ENCODE measurements at places on chromosomes 11 and 22.

- DNase-seq: no peak
Observed at GRCh38 chr11:46493791-46494190, 100.0 kb downstream of the AMBRA1 start.

DNA sequence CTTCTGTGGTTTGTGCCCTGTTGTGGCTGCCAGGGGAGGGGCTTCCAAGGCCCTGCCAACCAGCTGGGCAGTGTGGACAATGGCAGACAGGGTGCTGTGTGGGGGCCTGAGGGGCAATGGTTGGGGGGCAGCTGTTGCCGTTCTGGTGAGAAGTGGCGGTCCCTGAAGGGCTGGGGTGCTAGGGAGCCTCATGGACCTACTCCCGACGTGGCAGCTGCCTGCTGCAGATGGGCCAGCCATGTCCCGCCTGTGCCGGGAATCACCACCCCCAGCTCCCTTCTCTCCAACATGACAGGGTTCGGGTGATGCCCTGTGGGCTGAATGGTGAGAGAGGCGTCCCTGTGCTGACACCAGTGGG is 74.2 kb downstream of the KCNQ1 start:
- DNase-seq: no peak

GRCh38 chr11:131109790-131110189 is 193.5 kb upstream of the SNX19 start:
- DNase-seq: no peak

DNA sequence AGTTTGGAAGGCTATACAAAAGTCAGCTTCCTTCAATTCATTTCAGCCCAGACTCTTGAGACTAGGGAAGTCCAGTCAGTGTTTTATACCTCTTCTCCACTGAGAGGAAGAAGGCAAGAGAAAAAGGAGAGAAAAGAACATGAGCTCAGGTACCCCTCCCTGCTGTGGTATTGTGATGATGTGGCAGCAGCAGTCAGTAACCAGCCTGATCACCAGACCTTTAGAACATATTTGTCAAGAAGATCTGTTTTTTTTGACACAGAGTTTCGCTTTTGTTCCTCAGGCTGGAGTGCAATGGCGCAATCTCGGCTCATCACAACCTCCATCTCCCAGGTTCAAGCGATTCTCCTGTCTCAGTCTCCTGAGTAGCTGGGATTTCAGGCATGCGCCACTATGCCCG is 21.2 kb upstream of the RPS13 start:
- no peak for DNase-seq

GRCh38 chr11:107710301-107710700 is 1.6 kb downstream of the SLN start:
- DNase-seq: no peak

DNA sequence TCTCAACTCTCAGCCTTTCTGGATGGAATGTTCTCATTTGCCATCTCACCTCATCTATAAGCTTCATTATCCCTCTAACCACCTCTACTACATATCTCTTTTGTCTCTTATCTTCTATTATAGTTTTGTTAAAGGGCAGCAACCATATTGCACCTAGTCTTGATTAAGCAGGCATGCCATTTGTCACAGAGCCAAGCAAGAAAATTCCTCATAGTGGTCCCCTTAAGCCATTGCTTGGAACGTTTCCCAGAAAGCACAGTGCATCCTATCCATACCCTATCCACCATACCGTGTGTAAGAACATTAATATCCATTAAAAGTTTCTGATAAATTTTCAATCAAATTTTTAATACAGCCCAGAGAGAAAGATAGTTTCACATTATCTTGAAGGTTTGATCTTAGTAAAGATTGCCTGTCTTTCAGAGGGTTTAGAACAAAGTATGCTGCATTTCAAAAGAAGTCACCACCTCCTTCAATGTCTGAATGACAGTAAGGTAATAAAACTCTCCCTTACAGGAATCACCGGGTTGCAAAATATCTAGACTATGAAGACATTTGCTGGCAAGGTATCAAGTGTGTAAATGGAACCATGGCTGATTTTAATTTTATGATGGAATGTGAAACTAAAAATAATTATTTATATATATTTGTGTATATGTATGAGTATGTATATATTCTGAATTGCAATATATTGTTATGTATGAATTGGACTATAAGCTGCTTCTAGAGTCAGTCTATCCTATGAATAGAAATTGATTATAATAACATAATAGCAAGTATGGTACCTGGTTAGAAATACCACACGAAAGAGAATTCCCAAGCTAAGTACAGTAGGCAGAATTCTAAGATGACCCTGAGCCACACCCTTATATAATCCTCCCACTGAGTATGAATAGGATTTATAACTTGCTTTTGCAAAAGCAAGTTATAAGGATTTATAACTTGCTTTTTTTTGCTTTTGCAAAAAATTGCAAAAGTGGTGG is 1296.3 kb downstream of the LRRC4C start:
- DNase-seq: no peak

DNA sequence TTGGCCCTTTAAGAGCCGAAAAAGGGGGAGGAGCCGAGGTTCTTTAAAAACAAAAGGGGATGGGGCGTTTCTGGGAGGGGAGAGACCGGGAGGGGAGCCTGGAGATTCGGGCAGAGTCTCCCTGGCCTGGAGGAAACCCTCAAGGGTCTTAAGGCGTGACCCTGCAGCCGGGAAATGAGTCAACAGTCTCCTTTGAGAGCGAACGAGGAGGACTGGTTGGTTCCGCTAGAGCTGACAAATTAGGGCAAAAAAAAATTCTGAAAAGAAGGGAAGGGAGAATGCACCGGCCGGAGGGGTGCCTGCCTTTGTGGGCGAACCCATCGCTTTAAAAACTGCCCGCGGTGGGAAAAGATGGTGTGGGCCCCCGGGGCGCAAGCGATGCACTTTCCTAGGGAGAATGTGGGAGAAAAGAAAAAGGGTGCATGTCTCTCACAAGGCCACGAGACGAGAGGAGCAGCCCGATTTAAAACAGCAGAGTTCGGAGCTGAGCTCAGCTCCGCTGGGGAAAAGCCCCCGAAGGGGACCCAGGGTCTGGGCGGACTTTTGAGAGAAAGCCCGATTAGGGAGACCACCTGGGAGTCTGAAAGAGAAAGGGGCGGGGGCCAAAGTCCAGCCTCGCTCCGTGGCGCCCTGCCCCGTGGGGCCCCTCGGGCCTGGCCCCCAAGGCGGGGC is 874 bp downstream of the ZFTA start:
- peak; percentile 87 for DNase-seq

DNA sequence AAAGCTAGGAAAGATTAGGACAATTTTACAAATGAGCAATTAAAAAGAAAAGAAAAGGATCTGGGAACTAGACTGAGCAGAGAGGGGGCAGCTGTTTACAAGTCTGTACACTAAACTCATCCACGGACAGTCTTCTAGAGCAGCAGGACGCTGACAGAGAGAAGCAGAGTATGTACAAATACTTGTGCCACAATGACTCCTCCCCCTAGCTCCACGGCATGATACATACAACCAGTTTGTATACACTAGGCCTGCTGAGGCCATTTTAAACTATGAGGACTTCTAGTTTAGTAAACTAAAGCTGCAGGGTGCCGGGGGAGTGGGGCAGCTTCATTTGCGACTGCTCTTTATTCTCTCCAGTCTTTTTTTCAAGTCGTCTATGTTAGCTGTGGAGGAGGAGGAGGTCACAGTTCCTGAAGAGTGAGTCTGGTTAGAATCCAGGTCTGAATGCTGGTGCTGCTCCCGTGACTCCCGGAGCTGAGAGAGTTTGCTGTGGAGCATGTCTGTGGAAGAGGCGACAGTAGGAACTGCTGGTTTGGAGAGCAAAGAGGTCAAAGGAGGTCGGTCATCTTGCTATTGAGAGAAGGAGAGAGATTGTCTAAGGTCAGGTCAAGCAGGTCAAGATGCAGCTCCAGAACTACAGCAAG is 24.8 kb downstream of the F2 start:
- DNase-seq: no peak

- peak; percentile 50 for DNase-seq
Observed at GRCh38 chr22:38881464-38881871, 9.5 kb upstream of the CBX6 start.

GRCh38 chr11:29217901-29218300 is 798.9 kb downstream of the KCNA4 start:
- DNase-seq: no peak

GRCh38 chr22:19767427-19768341 is 7.1 kb downstream of the TBX1 start:
- DNase-seq: no peak

GRCh38 chr11:20875889-20876288 is 206.5 kb downstream of the NELL1 start:
- no peak for DNase-seq

DNA sequence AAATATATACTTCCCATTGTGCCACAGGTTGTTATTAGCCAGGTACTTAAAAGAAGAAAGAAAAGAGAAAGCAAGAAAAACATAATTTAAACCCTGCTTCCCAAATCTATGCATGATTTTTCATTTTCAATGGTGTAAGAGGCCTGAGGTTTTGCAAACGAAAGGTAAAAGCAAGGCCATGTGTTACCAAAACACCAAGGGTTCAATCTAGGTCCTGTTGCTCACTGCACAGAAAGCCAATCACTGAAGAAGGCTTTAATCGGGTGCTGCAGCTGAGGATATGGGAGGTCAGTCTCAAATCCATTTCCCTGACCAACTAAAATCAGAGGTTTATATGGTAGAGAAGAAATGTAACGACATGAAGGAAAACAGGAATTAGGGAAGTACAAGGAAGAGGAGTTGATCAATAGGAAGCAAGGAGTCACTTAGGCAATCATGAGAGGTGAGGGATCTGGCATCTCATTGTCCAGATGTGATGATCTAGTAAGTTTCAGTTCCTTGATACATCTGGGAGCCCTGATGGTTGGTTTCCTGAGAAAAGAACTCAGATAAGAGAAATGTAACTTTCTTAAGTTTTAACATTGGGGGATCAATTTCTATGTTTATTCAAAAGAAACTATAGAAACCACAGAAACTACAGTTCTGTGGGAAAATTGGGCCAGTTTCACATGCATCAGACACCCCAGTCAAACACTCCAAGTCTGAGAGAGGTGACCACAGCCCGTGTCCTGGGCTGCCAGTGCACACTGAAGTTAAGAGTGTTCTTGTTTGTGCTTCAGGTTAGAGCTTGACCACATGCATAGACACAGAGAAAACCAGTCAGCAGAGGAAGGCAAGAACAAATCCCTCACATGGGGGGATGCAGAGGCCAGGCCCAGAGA is 18.1 kb upstream of the DKK3 start:
- no peak for DNase-seq

DNA sequence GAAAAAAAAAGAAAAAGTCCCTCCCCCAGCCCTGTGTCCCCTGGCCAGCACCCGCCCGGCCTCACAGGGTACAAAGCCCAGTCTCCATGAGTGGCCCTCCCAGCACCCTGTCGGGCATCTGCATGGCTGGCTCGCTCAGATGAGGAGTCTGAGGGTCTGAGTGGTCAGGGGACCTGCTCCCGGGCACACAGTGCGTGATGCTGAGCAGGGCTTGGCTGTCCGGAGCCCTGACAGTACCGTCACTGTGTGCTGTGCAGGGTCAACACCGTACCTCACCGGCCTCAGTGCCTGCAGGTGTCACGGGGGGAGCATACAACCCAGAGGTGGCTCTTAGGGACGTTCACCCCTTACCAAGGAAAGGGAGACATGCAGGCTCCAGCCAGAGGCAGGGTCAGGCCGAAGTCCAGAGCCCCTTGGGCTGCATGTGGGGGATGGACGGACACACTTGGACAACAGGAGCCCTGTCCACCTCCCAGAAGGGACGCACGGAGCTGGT is 3.6 kb upstream of the PLXNB2 start:
- no peak for DNase-seq

- no peak for DNase-seq
Observed at GRCh38 chr11:96112192-96113128, 188.6 kb upstream of the MTMR2 start.
